ENCODE measurements at places on chromosomes 1 and 21.

- no peak for DNase-seq
Observed at GRCh38 chr1:170426596-170426995, 105.4 kb upstream of the GORAB start.

GRCh38 chr1:119372503-119373086, 4.0 kb downstream of the HAO2 start:
- peak; percentile 70 for DNase-seq

- no peak for DNase-seq
Observed at GRCh38 chr21:41891132-41891531, 12.0 kb upstream of the PRDM15 start.

GRCh38 chr1:37137601-37138000, 103.3 kb upstream of the GRIK3 start:
- DNase-seq = no peak

DNA sequence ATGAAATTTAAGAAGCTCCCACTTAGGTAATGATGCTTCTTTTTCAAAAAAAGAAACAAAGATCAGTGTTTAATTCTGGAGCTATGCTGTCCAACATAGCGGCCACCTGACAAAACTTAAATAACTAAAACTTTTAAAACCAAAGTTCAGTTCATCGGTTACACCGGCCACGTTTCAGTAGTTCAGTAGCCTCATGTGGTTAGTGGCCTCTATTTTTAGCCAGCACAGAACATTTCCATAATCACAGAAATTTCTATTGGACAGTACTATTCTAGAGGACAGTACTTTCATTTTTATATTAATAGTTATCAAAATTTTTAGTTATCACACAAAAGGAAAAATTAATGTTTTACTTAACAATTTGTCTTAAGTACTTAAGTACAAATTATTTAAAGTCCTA, 141.0 kb downstream of the USP25 start:
- no peak for DNase-seq

GRCh38 chr1:41342774-41343355, 18.4 kb upstream of the FOXO6 start:
- DNase-seq = no peak

DNA sequence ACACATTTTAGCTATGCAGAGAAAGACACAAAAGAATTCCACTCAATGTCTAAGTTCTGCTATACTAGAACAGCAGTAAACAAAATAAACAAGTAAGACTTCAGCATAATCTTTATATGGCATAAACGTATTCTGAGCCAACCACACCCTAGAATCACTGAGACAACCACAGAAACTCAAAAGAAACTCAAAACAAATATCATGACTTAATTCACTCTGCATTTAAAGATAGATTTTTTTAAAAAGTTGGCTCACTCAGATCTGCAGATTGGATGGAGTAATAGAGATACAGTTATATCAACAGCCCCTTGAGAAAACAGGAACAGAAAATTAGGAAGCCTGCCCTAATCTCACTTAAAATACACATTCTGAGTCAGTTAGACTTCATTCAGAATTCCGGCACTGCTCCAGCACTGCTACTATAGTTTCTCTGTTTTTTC, 95.0 kb downstream of the COL24A1 start:
- DNase-seq = no peak

DNA sequence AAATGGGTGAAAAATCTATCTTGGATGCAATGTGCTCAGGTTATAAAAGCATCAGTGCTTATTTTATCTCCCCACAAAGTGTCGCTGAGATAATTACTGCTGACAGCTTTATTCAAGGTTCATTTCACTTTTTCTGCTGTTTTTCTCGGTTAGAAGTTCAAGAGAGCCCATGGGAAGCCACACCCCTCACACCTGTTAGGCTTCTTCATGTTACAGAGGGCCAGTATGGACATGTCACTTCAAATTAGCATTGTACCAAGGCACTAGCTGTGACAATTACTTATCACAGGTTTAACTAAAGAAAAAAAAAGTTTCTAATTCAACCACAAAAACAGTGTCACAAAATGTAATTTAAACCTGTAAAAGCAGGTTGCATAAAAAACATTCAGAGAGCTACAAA, 187.3 kb upstream of the DMRTA2 start:
- no peak for DNase-seq

DNA sequence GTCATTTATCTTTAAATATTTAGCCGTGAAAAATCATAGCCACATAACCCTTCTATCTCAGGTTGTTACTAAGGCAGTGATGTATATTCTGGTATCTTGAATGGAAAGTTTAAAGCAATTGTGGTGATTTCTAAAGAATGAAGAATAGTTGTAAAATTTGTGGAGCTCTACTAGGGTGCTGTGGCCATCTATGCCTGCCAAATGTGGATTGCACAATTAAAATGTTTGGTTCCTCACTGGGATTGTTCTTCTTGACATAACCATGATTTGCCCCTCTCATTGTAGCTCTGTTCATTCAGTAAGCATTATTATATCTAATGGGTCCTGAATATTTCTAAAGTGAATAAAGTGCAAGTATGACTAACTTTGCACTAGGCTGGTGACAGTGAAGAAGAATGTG, 50.1 kb downstream of the AK4 start:
- DNase-seq = no peak

DNA sequence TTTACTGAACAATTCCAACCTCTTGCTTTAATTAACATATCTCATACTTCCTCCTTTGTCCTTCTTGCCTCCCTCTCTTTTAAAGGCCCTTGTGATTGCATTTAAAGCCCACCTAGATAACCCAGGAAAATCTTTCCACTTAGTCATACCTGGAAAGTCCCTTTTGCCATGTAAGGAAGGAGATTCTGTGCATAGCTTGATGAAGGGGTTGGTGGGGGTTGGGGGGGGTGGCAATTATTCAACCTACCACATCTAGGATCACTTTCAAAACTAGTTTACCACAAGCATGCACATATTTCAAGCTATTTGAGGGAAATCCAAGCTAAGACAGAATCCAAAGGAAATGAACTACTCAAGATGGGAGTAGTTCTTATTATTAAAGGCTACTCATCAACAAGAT, 249.1 kb upstream of the PTBP2 start:
- no peak for DNase-seq

DNA sequence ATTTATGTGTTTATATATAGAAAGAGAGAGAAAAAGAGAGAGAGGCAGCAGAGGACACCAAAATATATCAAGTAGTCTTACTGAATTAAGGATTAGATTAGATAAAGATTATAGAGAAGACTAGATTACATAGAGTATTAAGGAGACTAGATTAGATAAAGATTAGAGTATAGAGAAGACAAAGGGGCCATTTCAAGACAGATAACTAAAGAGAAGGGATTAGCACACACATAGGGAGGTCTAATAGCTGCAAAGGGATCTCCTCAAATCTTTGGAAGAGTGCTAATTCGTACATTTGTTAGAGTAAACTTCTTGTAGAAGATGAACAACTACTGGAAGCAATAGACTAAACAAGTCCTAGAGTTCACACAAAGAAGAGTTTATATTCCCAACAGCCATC, 34.2 kb downstream of the OR6Y1 start:
- DNase-seq = no peak

DNA sequence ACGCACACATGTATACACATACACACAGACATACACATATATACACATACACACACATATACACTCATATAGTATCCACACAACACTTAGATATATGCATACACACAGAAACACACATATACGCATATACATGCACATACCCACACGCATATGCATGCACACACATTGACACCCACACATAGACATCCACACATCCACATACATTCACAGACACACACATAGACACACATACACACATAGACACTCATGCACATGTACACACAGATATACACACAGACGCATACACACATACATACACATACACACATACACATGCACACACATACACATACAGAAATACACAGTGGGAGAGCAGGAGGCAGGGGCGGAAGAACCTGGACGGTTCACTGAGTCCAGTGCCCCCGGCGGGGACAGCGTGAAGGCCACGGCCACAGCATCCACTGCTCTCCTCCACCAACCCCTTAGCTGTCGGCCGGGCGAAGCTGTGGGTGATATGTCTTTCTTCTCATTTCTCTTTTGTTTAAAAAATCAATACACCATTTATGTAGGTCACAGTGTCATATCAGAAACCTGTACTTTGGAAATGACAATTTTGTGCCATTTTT, 2.8 kb upstream of the C1QB start:
- DNase-seq = no peak

GRCh38 chr1:201126832-201127754, at the start of gene ASCL5:
Gene ASCL5 (minus strand): TSS chr1:201127184. CDS start chr1:201115372, 11,812 bp downstream.
- peak; percentile 72 for DNase-seq

DNA sequence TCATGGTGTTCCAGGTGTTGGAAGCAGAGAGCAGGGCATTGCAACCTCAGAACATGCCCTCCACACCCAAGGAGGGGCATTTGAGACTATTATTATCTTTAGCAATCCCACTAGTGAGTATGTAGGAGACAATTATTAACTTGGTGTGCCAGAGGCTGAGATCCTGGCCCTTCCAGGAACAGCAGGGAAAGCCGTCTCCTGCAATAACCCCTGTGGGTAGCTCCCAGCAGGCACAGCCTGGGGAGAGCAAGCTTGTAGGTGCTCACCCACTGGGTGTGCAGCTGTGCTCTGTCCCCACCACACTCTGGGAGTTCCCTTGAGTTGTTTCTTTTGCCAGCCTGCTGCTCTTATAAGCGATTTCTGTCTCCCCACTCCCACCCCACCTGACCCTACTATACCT, 10.3 kb downstream of the CFAP107 start:
- DNase-seq = no peak

DNA sequence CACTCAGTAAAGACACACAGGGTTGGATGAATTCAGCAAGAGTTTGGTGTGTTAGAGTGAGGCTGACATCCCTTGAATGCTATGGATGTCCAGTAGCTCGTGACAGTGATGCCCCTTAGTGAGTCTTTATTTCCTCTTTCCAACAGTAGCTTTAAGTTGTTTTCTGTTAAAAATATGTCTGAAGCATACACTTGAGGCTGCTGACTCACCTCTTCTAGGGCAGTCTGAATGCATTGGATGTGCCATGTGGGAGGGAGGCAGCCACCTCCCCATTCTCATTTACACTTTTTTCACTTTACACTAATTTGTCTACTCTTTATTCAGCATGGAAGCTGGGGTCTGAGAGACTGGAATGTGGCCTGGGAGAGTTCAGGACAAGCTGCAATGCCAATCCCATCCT, 17.6 kb downstream of the NOS1AP start:
- DNase-seq = no peak

DNA sequence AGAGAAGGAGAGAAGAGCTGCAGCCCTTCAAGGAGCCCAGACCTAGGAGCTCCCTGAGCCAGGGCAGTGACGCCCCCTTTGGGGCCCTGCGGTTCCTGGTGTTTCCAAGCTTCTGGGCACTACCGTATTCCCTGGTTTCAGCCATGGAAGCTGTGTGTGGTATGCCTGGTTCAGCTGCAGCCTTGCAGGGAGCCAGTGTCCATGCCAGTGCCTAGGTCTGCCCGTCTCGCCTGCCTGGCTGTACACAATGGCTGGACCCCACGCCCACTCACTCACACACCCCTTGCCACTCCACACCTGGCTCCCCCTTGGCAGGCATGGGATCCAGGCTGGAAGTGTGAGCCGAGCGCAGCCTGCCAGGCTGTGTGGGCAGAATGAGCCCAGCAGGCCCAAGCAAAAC, 87.7 kb downstream of the ADARB1 start:
- DNase-seq = no peak

DNA sequence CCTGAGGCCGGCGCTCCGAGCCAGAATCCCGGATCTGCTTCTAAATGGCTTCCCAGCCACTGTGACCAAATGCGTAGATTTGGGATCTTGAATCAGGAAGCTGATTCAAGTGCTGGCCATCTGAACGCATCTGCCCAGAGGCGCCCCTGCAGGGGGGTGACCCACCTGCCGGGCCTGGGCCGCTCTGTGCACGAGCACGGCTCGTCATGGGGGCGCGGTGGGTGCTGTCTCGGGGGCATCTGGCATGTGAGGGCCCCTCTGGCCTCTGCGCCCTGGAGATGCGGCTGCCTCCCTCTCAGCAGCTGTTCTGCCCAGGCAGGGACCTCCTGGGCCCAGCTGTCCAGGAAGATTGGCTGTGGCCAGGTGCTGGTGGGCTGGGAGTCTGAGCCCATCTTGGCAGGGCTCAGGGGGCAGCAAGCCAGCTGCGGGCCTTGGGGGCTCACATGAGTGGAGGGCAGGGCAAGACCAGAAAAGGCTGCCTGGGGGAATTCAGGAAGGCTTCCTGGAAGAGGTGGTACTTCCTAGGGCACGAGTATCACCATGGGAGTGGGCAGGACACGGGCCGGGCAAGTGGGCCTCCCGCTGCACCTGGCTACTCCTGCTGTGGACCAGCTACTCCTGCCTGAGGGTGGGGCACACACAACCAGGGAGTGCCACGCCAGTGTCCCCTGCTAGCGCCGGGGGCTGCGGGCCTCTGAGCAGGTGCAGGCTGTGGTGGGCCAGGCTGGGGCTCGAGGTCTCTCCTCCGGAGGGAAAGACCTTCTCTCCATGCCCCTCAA, 25.1 kb downstream of the PLCH2 start:
- no peak for DNase-seq

- DNase-seq = no peak
Observed at GRCh38 chr1:229278120-229278741, 7.3 kb downstream of the RAB4A start.

GRCh38 chr1:12472156-12472797, 145.7 kb downstream of the DHRS3 start:
- no peak for DNase-seq

GRCh38 chr1:195804547-195804946, 803.7 kb downstream of the KCNT2 start:
- no peak for DNase-seq

DNA sequence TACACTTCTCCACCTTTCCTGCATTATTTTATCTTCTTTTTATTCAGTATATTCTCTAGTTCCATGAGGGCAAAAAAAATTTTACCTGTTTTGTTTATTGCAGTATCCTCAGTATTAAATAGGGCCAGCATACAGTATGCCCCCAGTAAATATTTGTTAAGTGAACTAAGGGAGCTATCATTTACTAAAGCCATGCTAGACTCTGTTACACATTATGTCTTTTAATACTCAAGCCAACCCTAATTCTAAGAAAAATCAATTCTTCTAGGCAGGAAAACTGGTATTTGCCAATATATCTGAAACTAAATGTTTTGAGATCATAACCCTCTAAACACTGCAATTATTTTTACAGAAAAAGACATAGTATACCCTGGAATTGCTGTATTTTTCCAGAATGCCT, 18.3 kb downstream of the TMEM50A start:
- no peak for DNase-seq

GRCh38 chr1:234558330-234558836, 51.6 kb downstream of the IRF2BP2 start:
- DNase-seq = no peak

- DNase-seq = peak; percentile 3
Observed at GRCh38 chr1:98429965-98430443, 231.5 kb upstream of the SNX7 start.

DNA sequence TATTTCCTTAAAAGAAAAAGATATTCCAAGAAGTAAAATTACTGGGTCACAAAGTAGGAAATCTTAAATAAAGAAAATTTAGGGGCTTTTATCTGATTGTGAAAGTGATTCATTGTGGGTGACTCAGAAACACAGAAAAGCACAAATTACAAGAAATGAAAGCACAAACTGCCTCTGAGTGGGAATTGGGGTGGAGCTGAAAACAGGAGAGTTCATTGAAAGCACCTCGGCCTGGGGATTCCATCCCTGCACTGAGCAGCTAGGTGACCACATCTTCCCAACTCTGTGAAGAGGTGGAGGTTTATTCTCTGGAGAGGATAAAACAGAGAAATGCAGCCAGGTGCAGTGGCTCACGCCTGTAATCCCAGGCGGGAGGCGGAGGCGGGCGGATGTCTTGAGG, 7.4 kb downstream of the GJA4 start:
- no peak for DNase-seq

Measured in HepG2 (cell line).